OCI-M1 (cell line): ENCODE measurements at places on chromosomes 11 and 22.

- DNase-seq, result no peak
Observed at GRCh38 chr22:25966448-25966913, 202.8 kb upstream of the SEZ6L start.

DNA sequence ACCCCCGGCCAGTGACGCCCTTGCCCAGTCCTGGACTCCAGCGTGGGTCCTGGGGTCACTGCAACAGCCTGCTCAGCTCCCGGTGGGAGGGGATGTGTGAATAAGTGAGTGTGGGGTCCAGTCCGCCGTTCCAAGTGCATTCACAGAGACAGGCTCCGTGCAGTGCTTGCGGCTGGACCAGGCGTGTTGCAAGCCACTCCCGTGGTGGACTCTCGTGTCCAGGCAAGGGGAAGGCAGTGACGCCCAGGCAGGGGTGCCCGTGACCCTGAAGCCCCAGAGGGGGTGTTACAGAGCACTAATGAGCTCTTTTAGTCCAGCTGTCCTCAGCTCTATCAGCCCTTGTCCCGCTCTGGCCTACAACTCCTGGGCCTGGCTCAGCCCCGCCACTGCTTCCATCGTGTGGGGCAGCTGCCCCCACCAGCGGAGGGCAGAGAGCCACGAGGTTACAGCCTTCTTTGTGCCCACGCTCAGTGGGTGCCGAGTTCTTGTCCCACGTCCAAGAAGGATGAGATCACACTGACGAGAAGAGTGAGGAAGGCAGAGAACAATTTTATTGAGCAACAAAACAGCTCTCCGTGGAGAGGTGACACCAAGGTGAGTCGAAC is 1807.5 kb downstream of the LRRC4C start:
- DNase-seq, result no peak

DNA sequence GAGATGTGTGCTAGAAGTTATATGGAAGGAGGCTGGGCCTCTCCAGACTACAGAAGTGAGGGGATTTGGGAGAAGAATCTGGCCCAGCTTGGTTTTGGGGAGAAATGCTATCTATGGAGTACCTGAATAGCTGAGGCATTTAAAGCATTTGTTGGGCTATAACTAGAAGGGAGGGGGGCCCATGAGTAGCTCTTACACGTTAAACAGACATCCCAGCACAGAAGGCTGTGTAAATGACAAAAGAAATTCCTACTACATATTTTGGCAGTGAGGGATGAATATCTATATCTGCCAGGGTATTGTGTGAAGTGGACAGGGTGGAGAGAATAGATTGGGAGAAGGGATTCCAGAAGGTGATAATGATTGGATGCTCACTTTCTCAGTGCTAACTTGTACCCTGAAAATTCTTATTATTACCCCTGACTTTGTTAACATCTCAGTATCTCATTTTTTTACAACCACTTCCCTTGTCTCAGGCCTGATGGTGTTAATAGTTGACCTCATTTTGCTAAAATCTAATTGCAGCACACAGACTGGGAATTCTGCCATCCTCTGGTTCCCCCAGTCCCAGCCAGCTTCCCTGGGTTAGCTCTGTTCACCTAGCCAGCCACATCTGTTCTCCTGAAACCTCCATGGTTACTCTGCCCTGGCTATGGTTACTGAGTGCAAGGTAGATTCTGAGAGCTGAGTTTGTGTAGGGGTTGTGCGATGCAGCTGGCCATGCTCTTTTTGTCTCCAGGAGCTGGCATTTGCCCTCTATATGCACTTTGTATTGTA is 28.8 kb upstream of the RRM1 start:
- DNase-seq, result no peak

DNA sequence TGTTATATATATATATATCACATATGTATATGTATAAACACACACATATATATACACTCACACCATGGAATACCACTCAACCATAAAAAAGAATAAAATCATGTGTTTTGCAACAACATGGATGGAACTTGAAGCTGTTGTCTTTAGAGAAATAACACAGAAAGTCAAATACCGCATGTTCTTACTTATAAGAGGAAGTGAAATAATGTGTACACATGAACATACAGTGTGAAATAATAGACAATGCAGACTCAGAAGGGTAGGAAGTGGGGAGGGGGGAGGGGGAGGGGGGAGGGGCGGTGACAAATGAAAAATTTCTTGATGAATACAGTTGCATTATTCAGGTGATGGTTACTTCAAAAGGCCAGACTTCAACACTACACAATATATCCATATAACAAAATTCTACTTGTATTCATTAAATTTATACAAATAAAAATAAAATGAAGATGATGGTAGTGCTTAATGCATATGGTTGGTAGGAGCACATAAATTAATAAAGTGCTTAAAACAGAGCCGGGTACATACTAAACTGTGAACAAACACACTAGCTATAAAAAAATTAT is 5.8 kb upstream of the OR5B2 start:
- peak; percentile 63 for DNase-seq

DNA sequence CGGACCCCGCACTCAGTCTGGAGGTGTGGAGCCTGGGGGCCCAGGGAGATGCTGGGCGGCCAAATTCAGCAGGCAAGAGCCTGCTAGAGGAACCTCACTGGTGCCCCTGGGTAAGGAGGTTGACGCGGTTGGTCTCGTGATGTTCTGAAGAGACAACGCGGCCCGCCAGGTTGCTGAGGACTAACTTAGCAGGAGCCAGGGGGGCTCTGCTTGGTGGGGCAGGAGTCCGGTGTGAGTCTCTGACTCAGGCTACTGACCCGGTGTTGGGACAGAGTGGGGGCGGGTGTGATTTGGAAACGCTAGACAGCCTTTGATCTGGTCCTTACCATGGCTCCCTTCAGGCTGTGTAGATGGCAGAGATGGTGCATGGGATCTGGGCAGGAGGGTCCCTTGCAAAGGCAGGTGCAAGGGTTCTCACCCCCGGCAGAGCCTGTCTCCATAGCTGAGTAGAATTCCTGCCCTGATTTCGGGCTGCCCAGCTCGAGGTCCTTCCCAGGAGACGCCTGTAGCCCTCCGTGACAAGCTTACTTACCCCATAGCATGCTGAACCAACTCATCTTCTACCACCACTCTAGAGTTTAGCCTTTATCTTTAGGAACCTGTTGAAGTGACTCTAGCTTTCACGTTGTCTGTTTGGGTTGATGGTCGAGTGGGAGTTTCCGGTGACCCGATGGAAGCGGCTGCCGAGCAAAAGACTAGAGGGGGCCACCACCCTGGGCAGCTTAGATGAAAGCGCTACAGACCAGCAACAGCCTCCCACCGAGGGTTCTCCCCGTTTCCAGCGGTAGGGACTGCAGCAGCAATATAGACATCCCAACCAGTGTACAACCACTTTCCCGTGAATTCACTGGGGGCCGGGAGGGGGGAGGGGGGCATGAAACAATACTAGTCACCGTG is 38.4 kb downstream of the KCNC1 start:
- no peak for DNase-seq
